ENCODE measurements at places on chromosomes 11 and 22. TPM values are rescaled to one million over a fixed set of nuclear protein-coding genes. Genes with fewer than 3 reads are reported as not detected.

RIC8A gene
- total RNA-seq: 36.7 TPM

- DNase-seq: no peak
These were observed 905 bp upstream of the UCP3 start for GRCh38 chr11:74009675-74010305.

DNA sequence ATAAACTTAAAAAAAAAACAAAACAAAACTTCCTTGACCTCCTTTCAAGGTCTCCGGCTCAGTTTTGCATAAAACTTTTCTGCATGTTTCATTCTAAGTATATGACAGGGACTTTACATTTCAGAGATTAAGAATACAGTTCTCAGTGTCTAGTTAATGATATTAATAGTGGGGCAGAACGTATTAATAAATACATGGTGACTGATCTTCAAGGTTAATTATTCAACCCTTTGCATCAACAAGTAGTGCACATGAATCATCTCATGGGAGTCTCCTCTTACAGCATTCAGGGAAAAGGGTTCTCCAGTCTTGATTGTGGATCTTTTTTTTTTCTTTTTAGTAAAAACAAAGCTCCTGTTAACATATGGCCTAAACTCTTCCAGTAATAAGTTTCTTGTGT, 146.8 kb downstream of the KIRREL3 start:
- no peak for DNase-seq

DNA sequence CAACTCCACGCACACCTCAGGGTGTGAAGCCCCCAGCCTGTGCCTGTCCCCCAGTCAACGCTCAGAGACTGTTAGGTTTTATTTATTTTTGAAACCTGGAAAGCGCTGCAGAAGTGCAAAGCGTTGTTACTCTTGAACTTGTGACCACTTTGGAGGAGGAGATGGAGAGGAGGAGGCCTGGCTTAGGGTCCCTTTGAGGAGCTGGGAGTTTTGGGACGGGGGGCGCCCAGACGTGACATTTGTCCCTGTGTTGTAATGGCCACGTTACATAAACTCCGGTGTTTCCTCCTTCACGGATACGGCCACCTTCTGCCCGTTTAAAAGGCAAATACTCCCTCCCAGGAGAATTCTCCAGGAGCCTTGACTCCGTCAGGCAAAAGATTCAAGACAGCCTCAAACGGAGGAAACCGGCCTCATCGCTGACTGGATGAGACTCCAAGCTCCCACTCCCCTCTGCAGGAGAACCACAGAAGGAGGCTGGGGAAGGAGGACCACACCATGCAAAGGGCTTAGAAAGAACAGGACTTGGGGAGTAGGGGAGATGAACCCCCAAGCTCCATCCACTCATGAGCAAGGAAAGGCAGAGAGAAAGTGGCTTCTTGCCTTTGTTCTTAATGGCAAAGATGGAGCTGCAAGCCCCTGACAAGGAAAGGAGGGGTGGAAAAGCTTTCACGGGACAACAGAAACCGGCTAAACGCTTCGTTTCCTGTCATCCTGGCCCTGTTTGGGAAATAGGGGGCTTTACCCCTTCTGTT, 630 bp downstream of the PIK3IP1 start:
- no peak for DNase-seq

UPK3A gene
- 0.42 TPM for total RNA-seq

Measured in liver (tissue), 10 donors.